ENCODE measurements at places on chromosomes 13 and 19.

DNA sequence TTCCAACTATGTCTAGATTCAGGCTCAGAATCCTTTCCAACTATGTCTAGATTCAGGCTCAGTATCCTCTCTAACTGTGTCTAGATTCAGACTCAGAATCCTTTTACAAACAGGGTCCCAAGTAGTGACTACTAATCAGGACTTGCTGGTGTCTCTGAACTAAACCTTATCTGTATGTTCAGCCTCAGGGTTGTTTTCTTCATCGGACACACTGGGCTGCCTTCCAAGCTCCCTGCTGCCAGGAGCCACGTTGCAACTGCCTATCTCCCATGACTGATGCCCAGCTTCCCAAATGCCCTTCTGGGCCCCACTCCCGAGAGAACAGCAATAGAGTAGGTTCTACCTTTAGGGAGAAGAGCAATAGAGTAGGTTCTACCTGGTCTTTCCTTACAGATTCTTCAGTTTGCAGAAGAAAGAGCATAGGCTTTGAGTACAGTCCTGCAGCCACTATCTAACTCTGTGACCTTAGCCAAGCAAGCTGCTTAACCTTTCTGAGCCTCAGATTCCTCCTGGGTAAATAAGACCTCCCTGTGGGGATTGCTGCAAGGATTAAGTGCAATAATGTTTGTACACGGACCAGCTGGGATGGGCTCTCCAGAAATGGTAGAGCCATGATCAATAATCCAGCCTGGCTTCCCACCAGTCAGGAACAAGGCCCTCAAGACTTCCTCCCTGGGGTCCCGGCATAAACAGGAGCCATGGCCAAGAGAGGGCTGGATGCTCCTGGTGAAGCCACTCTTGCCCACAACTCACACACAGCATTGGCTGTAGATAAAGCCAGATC, 61.5 kb downstream of the ZIC5 start:
- no peak for DNase-seq

DNA sequence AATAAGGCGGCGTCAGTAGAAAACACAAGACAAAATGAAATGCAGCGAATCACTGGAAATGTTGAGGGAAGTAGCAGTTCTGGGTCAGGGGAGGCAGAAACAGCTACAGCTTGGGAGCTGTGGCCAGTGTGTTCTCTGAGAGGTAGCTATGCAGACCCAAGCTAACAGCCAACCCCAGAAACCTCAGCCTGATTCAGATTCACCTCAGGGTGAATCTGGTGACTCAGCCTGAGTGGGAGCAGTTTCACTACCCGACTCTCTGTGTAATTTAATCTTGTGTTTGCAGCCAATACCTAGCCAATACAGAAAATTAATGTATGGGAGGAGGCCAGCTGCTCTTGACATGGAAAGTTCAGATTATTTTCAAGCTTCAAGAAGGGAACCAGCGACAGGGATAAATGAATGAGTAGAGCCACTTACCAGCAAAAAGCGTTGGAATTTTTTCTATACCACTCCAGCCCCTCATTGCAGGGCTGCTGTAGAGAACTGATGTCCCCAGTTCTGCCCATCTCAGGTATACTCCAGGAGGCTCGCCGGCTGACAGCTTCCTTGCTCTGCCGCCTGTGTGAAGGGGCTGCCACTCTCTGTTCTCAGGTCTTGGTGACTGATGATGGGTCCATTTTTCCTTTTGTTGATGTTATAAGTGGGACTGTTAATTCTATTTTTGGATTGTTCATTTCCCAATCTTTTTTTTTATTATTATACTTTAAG, 8.9 kb downstream of the IGFL3 start:
- DNase-seq: no peak

- DNase-seq: no peak
Measured at GRCh38 chr13:30714629-30715371, 20.5 kb upstream of the ALOX5AP start.

DNA sequence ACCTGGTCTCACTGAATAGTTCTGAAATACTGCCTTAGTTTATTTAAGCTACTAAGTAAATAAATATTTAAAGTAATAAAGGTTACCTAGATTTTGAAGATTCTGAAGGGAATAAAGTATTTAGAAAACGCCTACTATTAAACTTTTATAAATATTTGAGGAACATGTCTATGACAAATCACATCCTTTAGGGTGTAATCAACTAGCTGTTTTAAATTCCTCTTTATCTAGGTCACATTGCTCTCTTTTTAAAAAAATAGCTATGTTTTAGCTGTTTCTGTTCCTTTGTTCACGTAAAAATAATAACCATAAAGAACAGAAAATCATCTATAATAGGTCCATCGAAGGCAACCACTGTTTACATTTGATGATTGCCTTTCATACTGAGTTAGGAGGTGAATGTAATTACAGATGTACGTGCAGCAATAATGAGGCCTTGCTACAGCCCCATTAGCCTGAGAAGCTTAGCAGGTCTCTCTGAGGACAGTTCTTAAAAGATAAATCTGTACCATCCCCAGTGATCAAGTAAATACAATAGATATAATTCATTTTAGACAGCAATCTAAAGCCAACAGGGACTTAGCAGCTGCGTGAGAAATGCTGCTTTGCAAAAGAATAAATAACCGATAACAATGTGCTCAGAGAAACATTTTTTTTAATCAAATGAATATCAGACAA, 449.5 kb downstream of the LIG4 start:
- DNase-seq: no peak

Measured in stimulated activated CD8-positive, alpha-beta memory T cell treated with anti-CD3 and anti-CD28 coated beads, Interleukin-12 subunit alpha, Interleukin-12 subunit beta, amount 100 ng/mL, for 4 hours (primary cell).